ENCODE measurements at places on chromosomes 16 and 17.

GRCh38 chr17:34341916-34342315, 14.4 kb upstream of the CCL13 start:
- no peak for DNase-seq

GRCh38 chr17:41052566-41052965, 2.5 kb downstream of the KRTAP2-2 start:
- DNase-seq: no peak

DNA sequence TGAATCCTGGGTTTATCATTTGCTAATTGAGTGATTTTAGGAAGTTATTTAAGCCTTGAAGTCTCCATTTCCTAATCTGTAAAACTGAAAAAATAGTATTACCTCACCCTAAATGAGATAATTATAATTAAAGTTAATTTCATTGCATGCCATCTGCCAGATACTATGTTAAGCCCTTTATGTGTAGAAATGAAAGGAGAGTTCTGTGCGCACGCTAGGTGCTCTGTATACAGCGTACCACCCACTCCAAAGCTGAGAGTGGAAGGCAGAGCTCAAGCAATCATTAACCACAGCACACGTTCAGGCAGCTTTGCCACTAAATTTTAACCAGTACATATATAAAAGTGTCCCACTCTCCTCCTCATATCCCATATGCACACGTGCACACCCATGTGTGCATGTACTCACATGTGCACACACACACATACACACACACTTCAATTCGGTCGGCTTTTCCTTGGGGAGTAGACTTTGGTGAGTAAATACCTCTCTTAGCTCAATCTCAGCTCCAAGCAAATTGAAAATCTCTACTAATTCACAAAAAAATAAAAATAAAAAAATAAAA, 204.8 kb downstream of the GRIN2A start:
- DNase-seq: no peak

GRCh38 chr17:72635034-72635635, 457.4 kb downstream of the SLC39A11 start:
- DNase-seq: no peak

DNA sequence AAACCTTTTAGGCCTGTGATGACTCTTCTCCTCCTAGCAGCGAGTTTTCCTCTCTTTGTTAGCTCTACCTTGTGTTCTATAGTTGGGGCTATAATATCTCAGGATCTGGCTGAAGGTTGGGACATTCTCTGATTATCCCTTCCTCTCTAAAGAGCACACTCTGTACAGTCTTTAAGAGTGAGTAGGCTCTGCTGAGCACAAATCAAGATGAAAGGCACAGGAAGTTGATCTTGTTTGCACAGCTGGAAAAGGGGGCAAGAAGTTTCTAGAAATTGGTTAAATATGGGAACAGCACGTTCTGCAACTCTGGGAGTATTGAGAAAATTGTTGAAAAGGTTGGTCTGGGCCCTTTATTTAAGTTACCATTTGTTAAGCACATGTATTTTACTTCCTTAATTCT, 240.9 kb downstream of the CDH11 start:
- no peak for DNase-seq

DNA sequence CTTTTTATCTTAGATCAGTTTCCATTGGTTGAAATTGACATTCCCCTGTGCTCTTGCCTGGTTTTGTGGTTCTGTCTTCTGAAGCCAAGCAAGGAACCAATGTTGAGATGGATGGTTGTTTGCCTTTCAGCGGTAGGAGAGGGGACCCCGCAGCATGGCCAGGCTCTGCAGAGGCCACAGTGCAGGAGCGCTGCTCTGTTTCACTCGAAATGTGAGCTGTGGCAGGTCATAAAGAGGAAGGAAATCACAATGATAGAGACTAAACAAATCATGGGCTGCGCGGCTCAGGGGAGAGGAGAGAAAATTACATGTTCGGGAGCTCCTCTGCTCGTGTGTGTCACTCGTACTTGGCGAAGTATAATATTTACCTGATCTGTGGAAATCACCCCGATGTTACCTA, 148.2 kb downstream of the SNX29 start:
- no peak for DNase-seq

- no peak for DNase-seq
Observed at GRCh38 chr17:56514264-56514663, 79.2 kb upstream of the NOG start.

GRCh38 chr16:57795431-57795878, 6.8 kb downstream of the KIFC3 start:
- DNase-seq: peak; percentile 56

- no peak for DNase-seq
Observed at GRCh38 chr16:24626256-24626655, 86.9 kb downstream of the RBBP6 start.

DNA sequence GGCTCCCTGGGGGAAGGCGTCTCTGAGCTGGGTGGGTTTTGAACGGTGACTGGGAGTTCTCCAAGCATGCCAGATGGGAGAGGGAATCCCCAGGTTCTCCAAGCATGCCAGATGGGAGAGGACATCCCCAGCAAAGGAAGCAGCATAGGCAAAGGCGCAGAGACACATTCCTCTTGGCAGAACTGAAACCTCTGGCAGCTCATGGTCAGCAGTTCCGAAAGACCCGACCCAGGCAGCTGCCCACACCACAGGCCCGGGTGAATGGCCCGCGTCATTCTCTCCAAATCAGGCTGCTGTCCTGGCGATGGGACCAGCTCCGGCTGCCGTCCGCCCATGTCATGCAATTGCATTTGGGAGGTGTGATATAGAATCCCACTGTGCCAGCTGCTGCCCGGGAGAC, 8.0 kb downstream of the ZNF469 start:
- no peak for DNase-seq

DNA sequence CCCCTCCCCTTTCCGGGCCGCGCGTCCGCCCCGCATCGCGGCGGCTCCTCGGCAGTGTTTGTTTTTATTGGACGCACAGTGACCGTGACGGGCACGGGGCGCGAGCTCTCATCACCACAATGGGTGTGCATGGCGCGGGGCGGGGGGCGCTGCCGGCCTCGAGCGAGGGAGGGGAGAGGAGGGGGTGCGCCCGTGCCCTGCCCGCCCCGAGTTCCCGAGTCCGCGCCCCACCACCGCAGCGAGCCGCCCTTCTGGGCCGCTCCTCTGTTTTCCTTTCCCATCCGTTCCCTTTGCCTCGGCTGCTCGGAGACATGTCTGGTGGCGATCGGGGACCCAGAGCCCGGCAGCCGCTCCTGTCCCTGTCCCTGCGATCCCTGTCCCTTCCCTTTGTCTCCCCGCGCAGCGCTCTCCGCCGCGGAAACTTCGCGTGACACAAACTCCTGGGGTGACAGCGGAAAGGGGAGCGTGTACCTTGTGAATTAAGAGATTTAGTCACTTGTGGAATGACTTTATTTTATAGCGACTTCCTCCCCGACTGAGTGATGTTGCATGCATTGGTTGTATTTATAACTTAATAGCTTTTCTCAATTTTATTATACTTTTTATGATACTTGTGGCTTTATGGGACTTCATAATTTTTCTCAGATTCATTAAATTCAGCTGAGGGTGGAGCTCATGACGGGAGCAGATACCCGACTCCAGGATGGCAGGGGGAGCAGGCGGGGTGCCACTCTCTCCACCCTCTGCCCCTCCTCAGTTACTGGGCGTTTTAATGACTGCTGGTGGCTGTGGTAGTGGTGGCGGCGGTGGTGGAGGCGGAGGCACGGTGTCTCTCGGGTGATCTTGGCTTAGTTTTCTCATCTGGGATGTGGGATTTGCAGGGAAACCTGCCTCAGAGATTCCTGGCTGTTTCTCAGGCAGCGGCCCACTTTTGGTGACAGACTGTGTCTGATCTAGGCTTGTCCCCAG, 40.8 kb downstream of the MRM1 start:
- DNase-seq: no peak

DNA sequence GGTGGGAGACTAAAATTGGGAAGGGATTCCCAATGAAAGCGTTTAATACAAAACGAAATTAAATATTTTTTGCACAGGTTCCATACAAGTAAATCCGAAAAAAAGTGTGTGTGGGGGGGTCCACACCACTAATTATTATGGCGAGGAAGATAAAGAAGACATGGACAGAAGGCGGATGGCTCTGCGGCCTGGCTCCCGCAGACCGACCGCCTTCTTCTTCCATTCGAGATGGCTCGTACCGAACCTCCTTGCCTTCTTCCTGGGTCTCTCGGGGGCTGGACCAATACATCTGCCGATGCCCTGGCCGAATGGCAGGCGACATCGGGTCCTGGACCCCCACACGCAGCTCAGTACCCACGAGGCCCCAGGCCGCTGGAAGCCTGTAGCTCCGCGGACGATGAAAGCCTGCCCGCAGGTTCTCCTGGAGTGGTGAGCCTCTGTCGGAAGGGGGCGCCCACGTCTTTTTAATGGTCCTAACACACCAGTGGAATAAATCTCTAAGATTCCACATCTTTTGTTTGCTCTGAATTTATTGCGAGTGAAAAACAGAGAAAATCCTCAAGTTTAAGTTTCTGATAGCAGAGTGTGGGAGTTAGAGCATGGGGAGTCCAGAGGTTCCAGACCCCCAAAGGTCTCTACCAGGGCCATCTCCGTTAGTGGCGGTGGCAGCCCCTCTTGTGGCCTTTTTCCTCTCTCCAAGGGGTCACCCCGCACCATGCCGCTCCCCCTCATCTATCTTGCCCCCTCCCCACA, 1.4 kb downstream of the PRAC2 start:
- DNase-seq: peak; percentile 16

DNA sequence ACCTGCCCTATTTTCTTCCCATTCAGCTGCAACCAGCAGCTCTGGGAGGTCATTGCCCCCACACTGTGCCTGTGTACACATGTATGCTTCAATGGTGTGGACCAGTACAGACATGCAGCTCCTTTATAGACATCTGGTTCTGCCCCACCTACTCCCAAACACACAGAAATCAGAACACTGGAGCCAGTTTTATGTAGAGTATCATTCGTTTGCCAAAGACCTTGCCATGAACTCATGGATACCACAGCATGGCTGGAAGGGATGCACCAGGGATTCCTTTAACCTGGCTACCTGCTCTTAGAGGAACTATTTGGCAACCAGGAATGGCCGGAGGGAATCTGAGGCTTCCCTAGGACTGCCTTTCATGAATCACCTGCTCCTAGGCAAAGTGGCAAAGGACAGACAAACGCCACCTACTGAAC, 60.4 kb downstream of the ZFHX3 start:
- DNase-seq: no peak

GRCh38 chr17:82939621-82940135, 99.9 kb upstream of the ZNF750 start:
- DNase-seq: no peak

- DNase-seq: peak; percentile 87
Observed at GRCh38 chr17:76873856-76874255, 5.7 kb downstream of the MGAT5B start.

DNA sequence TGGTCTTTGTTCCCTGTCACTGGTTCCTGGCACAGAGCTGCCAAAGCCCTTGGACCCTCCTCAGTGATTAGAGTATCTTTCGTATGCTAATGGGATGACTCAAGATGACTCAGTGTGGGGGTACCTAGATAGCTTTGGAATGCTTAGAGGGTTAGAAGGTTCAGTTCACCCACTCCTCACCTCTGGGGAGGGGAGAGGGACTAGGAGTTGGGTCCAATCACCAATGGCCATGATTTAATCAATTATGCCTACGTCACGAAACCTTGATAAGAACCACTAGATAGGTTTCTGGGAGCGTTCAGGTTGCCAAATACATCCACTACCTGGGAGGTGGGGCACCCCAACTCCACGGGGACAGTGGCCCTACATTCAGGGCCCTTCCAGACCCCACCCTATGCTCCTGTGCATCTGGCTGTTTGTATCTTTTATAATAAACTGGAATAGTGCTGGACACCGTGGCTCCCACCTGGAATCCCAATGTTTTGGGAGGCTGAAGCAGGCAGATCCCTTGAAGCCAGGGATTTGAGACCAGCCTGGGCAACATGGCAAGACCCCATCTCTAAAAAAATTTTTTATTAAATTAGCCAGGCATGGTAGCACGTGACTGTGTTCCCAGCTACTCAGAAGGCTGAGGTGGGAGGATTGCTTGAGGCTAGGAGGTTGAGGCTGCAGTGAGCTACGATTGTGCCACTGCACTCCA, 29.2 kb upstream of the LITAF start:
- no peak for DNase-seq

GRCh38 chr16:77736879-77737278, 14.6 kb downstream of the NUDT7 start:
- no peak for DNase-seq

GRCh38 chr17:4998027-4998731, 429 bp downstream of the KIF1C start:
- no peak for DNase-seq

DNA sequence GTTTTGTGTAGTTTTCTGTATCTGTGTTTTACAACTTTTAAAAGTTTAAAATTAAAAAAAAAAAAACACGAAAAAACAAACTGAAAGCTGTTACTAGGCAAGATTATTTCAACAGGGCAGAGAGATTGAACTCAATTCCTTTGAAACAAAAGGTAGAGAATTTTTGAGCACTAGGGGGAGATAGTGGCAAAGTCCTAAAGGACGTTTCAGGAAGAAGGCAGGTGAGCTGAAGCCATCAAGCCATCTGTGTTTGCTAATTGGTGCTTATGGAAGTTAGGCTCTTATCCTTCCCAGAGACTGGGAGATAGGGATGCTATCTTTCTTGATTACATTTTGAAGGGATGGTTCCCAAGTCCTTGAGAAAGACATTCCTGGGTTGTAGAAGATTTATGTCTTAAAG, 70.6 kb upstream of the CLEC3A start:
- peak; percentile 65 for DNase-seq

DNA sequence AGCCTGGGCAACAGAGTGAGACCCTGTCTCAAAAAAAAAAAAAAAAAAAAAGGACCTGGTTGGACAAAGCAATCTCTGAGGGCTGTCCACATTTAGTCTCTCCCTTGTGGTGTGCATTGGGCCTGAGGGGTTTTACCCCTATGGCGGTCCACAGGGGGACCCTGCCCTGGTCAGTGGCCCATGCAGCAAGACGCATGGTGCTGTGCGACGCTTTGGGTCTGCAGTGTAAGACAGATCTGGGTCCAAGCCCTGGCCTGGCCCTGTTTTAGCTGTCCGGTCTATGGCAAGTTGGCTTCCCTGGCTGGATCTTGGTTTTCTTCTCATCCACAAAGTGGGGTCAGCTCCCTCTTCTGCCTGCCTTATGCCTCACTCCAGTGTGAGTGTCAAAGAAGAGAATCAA, 123.2 kb upstream of the NLRP1 start:
- no peak for DNase-seq

GRCh38 chr16:2785101-2785991, 2.0 kb downstream of the PRSS33 start:
- no peak for DNase-seq

DNA sequence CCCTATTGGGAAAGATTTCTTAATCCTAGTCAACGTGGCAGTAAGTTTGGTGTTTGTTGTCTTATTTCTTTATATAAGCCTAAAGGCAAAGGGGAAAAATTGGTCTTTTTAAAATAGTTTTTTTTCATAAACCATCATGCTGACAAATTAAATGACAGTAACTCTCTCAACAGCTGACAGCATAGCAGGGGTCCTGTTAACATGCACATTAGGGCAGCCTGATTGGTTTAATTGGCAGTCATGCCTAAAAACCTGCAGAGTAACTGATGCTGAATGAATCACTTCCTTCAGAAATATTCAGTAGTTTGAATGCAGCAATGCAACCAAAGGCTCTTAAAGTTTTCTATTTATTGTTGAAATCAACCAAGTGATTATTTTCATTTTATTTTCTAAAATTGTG, 85.4 kb downstream of the ITFG1 start:
- DNase-seq: no peak

- no peak for DNase-seq
Observed at GRCh38 chr16:48295488-48296281, 48.3 kb upstream of the ABCC11 start.
